ENCODE measurements at places on chromosomes 5 and 9.

DNA sequence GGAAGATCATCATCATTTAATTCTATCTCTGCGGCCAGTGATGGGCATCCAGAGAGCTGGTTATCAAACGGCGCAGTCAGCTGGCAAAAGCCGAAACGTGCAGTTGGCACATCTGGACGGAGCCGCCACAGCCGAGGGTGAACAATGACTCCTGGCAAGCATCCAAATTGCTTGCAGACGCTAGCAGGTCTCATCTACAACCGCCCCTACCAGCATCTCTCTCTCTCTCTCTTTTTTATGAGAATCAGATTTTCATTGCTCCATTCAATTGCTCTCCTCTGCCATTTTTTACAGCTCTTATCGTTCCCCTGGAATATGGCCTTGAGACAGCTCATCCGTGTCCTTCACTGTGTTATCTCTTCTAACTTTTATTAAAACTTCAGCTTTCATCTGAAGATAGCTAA is 165.2 kb downstream of the MAPKAP1 start:
- no peak for DNase-seq

DNA sequence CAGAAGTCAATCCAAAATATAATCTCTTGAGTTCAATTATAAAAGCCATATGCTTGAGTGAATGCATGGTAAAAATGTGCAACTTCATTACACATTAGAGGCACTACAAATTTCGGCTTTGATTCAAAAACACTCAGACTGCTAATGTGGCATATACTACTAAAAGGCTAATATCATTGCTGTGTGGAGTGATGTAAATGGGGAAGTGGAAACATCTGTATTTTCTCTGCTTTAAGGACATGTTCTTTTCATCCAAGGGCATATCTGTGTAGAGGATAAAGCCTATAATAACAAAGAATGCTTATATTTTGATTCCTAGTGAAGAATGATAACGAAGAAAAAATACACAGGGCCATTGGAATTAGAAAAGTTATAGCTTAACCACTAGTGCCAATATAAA is 643.9 kb upstream of the ZNF608 start:
- DNase-seq, result no peak

DNA sequence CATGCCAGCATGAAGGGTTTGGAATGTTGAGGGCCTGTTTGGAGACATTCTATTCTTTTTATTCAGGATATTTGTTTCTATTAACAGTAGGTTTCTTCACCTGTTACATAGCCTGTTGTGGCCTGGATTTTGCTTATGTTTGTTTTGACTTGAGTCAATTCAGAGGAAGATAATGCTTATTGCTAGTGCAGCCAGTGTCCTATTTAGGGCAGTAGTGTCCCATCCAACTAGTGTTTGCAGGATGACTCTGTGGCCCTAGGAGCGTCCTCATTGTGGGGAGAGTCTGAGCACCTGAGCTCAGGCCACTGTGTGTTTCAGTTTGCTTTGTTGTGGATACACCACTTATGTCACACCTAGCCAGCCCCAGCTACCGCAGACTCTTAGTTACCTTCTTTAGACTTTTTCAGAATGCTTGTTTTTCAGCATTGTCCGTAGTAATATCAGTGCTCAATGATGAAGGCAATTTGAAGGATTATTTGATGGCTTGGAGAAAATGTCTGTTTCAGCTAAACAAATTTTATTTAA is 90.3 kb downstream of the ARHGEF28 start:
- no peak for DNase-seq

- DNase-seq, result no peak
Observed at GRCh38 chr5:133149345-133149744, 97.5 kb downstream of the HSPA4 start.

DNA sequence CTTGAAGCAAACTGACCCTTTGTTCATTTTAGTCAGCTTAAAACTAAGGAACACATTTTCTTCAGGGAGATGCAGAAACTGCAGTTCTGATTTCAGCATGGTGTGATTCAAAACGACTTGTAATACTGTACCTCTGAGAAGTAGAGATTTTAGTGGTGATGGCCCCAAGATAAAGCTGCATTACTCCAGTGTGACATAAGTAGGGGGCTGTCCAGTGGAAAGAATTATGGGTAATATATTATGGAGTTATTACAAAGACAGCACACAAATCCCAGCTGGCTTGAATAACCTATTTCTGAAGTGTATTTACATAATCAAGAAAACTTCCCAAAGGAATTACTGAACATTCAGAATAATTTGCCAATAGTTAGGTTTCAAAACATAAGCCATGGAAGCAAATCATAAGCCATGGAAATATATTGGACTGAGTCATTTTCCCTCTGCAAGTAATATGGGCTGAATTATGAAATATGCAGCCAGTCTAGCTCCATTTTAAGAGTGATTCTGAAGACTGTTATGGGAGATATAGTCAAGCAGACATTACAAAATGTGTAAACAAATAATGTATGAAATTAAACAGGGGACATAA is 133.7 kb upstream of the FBXL17 start:
- no peak for DNase-seq

- DNase-seq, result no peak
Observed at GRCh38 chr9:976258-976942, at the start of gene DMRT3. TSS of gene DMRT3 (plus strand) at chr9:976655. CDS start at chr9:977002, 347 bp downstream.

- no peak for DNase-seq
Observed at GRCh38 chr9:38145526-38146053, 76.6 kb upstream of the SHB start.

- DNase-seq, result no peak
Observed at GRCh38 chr9:78584589-78584988, 287.7 kb downstream of the PSAT1 start.

DNA sequence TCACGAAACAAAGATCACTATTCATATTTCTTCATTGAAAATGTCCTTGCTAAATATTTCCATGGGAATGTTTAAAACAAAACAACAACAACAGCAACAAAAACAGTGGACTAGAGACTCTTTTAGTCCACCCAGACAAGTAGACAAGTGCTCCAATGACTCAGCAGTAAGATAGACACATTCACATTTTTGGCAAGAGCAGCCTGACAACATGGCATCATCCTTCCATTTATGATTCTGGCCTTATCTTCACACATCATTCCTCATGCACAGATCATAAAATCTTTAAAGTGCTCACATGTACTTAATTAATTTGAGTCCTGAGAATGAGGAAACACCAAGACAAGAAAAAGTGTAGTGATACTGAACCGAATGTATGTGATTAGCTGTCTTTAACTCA is 132.6 kb upstream of the PDE4D start:
- DNase-seq, result no peak
